MCF 10A (cell line): ENCODE measurements at places on chromosomes 11 and 22. TPM values are rescaled to one million over a fixed set of nuclear protein-coding genes. Genes with fewer than 3 reads are reported as not detected.

APOL5 gene
- total RNA-seq = not detected in 2 replicates

FLRT1 gene
- total RNA-seq = 2.7 and 7.0 TPM in 2 replicates

GTSE1 gene
- total RNA-seq = 12.7 and 19.9 TPM in 2 replicates

- no peak overlapping the region for H3K4me3 ChIP-seq
- H3K36me3 ChIP-seq = no peaks in the 10 kb centered on the region
- no peaks in the 10 kb centered on the region for H3K4me1 ChIP-seq
- H3K27me3 ChIP-seq = no peaks in the 10 kb centered on the region
Observed at GRCh38 chr11:95337972-95338429, 107.0 kb upstream of the SESN3 start.

DNA sequence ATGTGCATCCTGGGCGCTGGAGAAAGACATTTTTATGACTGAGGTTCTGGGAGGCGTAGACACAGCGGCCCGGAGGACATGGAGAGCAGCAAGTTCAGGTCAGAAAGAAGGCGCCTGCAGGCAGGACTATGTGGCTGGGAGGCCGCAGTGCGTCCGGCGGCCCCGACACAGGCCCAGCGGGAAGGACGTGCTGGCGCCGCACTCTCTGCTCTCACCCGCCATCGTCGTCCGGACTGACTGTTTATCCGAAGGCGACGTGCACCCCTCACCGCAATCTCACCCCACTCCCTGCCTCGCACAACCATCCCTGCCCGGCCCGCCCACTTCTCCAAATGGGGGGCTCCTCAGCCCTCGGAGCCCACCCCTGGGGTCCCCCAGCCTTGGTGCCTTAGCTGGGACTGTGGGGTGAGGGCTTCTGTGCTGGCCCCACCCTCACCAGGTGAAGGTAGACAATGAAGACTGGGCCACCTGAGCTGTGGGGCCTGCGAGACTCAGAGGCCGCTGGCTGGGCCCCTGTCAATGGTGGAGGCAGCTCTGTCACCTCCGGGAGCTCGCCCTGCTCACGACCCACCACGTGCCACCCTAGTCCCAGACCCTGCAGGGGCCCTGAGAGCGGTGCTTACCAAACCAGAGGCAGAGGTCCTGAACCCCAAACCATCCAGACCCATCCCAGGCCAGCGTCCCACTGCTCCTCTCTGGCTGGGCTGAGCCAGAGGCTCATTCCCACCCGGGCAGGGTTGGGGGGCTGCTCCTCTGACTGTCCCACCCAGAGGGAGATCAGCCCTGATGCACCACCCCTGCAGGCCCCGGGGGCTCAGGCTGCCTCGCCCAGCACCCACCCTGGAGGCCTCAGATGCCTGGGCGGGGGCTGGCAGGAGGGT lies 16.2 kb upstream of the MUC5B start:
- H3K36me3 ChIP-seq = no peaks in the 10 kb centered on the region
- peaks cover 11% of the 10 kb centered on the region for H3K27me3 ChIP-seq
- H3K27ac ChIP-seq = no peak overlapping the region

- no peak for DNase-seq
- H3K36me3 ChIP-seq = no peaks in the 10 kb centered on the region
- H3K27me3 ChIP-seq = no peaks in the 10 kb centered on the region
- H3K27ac ChIP-seq = no peak overlapping the region
- H3K4me3 ChIP-seq = no peak overlapping the region
Observed at GRCh38 chr11:120281143-120281795, 41.3 kb downstream of the POU2F3 start.

DNA sequence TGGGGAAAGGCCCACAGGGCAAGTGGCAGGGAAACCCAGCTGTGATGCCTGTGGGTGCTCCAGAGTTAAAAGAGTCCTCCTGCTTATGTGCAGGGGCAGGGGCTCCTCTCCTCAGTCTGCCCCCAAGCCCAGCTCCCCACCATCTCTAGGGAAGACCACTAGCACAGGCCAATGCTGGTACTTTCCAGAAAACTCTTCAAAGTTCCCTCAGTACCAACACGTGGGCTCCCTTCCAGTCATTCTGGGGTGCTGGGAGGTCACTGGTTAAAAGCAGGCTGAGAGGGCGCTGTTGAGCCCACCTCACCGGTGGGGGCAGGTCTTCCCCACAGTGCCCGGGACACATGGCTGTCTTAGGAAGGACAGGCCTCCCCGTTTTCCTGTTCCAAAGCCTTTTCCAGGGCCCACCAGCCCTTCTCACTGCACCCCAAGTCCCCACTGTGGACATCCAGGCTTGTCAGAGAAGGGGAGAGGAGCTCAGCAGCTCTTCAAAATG lies 154.6 kb downstream of the TRIM29 start:
- no peak overlapping the region for H3K27ac ChIP-seq
- H3K4me1 ChIP-seq = no peaks in the 10 kb centered on the region
- peaks cover 87% of the 10 kb centered on the region for H3K27me3 ChIP-seq
- DNase-seq = no peak
- H3K4me3 ChIP-seq = no peak overlapping the region
